RWPE2 (cell line): ENCODE measurements at places on chromosomes 2 and 18.

DNA sequence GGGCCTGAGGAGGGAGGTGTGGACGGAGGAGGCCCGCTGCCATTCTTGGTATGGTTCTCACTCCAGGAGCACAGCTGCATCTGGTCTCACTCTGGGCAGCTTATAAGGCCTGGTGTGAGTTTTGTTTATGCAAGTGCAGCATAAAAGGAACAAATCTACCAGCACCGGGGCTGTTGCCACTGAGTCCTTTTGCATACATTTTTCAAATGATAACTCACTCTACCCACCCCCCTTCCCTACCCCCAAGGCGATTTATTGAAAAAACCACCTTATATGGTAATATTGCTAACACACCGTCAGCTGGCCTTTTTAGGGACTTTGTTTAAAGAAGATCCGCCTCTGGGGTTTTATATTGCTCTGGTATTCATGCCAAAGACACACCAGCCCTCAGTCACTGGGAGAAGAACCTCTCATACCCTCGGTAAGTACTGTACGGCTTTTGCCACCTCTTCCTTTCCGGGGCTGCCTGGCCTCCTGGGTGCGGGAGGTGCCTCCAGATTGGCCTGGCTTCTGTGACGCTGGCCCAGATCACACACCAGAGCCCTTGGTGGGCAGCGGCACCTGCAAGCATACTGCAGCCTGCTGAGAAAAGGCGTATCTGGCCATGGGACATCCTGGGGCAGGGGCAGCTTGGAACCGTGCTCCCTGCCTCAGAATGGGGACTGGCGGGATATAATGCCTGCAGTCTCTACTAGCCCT lies at the start of gene ACTG2:
Gene ACTG2 (plus strand): TSS at position 378 of the 699 bp plus-strand sequence. CDS start 8,304 bp downstream, outside the sequence.
- H3K4me1 ChIP-seq, result peaks cover 2% of the 10 kb centered on the region
- DNase-seq, result no peak
- H3K4me3 ChIP-seq, result no peak within 1 kb of the TSS
- H3K27me3 ChIP-seq, result no peaks in the 10 kb centered on the region
- H3K36me3 ChIP-seq, result no peaks in the 10 kb centered on the region
- H3K27ac ChIP-seq, result no peak within 1 kb of the TSS

DNA sequence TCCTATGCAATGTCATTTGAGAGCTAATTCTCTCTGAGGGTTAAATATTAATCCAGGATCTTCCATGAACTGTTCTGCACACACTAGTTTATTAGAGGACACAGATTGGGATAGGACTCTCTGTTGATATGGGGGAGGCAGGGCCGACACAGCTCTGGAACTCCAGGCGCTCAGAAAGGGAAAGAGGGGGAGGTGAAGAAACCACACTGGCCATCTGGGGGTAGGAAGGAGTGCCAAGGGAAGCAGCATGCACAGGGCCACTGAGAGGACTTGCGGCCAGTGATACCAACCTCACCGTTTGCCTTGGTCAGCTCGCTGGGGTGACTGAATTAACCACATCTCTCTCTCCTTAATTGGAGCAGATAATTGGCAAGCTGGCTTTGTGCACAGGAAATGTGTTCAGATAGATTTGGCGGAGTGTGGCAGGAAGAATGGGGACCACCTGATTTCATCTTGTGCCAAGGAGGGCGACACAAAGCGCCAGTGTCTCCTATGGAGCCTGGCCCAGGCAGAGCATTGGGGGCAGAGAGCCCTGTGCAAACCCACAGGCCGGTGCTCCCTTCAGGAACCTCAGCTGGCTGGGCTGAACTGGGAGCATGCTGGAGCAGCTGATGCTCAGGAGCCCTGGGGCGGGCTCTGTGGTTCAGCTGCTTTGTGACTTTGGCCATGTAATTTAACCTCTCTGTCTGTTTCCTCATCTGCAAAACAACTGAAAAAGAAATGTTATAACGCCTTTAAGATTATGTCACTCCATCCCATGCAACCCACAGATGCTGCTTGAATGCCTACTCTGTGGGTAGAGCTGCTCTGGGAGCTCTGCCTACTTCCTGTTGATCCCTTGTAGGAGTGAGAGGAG lies 114.7 kb upstream of the STON1 start:
- H3K4me3 ChIP-seq, result no peak overlapping the region
- H3K4me1 ChIP-seq, result peaks cover 1% of the 10 kb centered on the region
- H3K27me3 ChIP-seq, result no peaks in the 10 kb centered on the region

GRCh38 chr2:142893241-142893640 lies 15.8 kb downstream of the KYNU start:
- H3K27ac ChIP-seq, result no peak overlapping the region
- no peaks in the 10 kb centered on the region for H3K4me1 ChIP-seq
- H3K27me3 ChIP-seq, result no peaks in the 10 kb centered on the region
- H3K4me3 ChIP-seq, result no peak overlapping the region
- H3K36me3 ChIP-seq, result no peaks in the 10 kb centered on the region

DNA sequence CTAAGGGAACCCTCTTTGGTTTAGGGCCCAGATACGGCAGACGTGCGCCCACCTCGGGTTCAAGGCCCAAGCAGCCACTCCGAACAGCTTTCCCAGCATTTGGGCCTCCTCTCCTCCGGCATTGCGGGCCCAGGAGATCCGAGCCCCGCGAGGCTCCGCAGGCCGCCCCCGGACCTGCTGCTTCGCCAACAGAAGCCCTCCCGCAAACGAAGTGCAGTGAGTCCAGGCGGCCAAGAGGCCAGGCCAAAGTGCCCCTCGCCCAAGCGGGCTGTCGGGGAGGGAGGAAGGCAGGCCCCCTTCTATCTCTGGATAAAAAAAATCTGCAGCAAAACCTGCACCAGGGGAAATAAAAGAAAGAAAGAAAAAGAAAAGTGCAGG lies 6.0 kb downstream of the EN1 start:
- peaks cover 97% of the 10 kb centered on the region for H3K27me3 ChIP-seq
- H3K4me1 ChIP-seq, result no peaks in the 10 kb centered on the region
- no peak for DNase-seq
- no peak overlapping the region for H3K4me3 ChIP-seq
- H3K36me3 ChIP-seq, result no peaks in the 10 kb centered on the region
- H3K27ac ChIP-seq, result no peak overlapping the region

DNA sequence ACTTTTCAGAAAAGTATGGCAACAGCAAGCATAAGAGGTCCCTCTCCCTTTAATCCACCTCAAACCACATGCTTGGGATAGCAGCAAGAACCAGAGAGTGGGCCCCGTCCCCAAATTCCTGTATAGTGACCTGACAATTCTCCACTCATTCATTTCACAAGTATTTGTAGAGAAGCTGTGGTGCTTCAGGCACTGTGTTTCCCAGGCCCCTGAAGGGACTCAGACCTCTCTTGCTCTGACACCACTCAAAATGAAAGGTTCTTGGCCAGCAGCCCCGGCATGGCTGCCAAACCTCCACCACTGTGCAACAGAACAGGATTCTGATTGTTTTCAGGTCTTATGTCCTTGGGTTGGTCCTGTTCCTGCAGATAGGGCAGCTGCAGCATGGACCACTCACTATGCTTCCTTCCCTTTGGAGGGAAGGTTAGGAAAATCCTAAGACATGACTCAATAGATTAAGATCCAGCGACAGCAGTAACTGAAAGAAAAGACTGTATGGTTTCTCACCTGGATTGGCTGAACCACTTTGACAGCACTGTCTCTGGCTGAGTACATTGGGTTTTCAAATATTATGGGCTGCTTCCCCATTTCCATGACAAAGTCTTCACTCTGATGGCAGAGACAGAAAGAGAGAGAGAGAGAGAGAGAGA lies 67.6 kb downstream of the DHRS9 start:
- no peak overlapping the region for H3K4me3 ChIP-seq
- no peak for DNase-seq
- H3K36me3 ChIP-seq, result no peaks in the 10 kb centered on the region
- no peaks in the 10 kb centered on the region for H3K27me3 ChIP-seq

DNA sequence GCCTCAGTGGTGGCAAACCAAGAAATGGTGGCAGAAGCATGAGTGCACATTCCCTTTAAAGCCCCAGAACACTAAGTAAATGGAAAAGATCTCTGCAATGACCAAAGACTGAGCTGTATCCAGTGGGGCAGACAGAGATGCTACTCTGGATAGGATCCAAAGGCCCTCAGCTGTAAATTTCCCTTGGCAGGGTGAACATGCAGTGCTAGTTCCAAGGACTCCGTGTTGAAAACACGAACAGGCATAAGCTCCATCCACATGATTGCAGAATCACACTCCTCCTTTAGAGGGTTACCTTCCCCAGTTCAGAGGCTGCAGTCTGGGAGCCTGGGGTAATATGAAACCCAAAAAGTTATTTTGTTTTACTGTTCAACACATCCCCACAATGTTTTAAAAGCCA lies 98.6 kb upstream of the KLF7 start:
- H3K27me3 ChIP-seq, result no peaks in the 10 kb centered on the region
- H3K4me1 ChIP-seq, result peaks cover 4% of the 10 kb centered on the region
- H3K27ac ChIP-seq, result no peak overlapping the region
- no peak overlapping the region for H3K4me3 ChIP-seq

GRCh38 chr2:229083606-229084340 lies 187.3 kb downstream of the PID1 start:
- no peak overlapping the region for H3K27ac ChIP-seq
- no peak overlapping the region for H3K4me3 ChIP-seq
- no peaks in the 10 kb centered on the region for H3K36me3 ChIP-seq
- H3K27me3 ChIP-seq, result no peaks in the 10 kb centered on the region

GRCh38 chr18:43129946-43130524 lies 14.6 kb upstream of the RIT2 start:
- no peaks in the 10 kb centered on the region for H3K36me3 ChIP-seq
- DNase-seq, result no peak
- no peaks in the 10 kb centered on the region for H3K4me1 ChIP-seq

DNA sequence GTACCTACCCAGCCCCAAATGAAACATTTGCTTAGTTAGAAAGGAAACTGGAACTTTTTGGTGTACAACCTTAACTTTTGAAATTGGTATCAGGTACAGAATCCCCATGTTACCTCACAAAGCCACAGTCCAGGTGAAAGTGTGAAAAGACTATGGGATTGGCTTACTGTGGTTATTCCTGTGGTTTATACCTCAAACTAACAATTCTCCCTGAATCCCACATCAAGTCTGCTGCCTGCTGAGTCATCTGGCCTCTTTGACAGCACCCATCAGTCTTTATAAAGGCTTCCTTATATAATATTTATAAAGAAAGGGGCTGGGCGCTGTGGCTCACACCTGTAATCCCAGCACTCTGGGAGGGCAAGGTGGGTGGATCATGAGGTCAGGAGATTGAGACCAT lies 164.6 kb downstream of the TMEM247 start:
- H3K36me3 ChIP-seq, result no peaks in the 10 kb centered on the region
- DNase-seq, result no peak
- no peak overlapping the region for H3K4me3 ChIP-seq
- H3K4me1 ChIP-seq, result peaks cover 51% of the 10 kb centered on the region
